CD8-positive, alpha-beta memory T cell (primary cell): ENCODE measurements at places on chromosomes 7 and 10.

DNA sequence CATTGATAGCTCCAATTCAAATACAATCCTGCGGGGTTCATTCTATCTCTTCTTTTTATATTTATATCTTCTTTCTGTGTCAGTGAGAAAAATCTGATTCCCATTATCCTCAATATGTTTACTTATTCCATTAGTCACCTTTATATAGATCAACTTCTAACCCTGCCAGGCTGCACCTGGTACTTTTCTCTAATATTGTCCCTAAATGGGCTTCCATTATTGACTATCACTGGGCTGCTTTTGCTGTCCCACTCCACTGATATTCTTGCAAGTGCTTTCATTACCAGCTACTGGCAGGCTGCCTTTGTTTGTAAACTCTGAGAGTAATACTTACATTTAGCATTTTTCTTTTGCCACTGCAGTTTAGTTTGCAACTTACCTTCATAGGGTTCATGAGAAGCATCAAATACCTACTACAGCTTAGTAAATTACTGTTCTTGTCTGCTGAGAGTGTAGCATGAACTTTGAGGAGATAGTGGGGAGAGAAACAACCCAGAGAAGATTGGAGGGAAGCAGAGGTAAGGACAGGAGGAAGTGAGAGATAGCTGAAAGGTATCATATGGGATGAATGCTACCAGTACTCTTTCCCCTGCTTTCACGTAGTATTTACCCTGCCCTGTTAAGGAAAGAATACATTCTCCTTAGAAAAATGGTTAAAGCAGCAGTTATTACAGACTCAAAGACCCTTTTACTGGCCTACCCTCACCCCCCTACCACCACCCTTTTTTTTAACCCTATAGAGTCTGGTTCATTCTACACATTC, 119.1 kb downstream of the PHTF2 start:
- H3K36me3 ChIP-seq, result no peaks in the 10 kb centered on the region
- no peak overlapping the region for H3K4me3 ChIP-seq
- no peaks in the 10 kb centered on the region for H3K4me1 ChIP-seq

DNA sequence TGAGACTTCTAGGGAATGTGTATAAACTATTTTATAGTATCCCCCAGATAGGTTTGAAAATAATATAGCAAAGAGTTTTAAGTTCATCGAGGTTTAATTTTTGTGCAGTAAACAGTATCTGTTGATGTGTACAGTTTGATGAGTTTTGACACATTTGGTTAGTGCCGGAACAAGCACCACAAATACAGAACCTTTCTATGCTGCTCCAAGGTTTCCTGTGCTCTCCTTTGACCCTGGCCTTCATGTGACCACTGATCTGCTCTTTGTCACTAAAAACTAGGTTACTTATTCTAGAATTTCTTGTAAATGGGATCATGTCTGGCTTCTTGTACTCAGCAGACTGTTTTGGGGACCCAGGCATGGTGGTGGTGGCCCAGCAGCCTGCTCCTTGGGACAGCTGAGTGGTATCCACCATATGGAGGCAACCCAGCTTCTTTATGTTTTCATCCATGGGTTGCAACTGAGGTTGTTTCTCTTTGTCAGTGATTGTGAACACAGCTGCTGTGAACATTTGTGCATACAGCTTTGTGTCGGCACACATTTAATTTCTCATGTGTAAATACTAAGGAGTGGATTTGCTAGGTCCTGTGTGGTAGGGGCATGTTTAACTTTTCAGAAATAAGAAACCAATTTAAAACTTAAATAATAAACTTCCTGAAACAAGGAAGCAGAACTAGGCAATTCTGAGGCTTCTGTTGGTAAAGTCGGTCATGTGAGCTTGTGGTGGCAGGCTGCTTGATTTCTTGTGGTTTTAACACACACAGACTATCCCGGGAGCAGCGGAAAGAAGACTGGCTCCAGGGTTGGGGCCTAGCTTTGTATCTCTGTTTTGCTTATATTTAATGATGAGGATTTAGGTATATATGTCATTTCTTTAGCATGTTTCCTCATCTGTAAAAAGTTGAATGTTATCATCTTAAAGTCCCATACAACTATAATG, 219.4 kb downstream of the ABCA13 start:
- no peak overlapping the region for H3K4me3 ChIP-seq
- H3K27me3 ChIP-seq, result no peaks in the 10 kb centered on the region
- no peaks in the 10 kb centered on the region for H3K36me3 ChIP-seq

GRCh38 chr10:3566627-3567026, 218.4 kb downstream of the KLF6 start:
- peaks cover 8% of the 10 kb centered on the region for H3K4me1 ChIP-seq
- no peak overlapping the region for H3K27ac ChIP-seq
- H3K27me3 ChIP-seq, result no peaks in the 10 kb centered on the region
- H3K4me3 ChIP-seq, result no peak overlapping the region

GRCh38 chr7:156334636-156335035, 305.9 kb upstream of the RNF32 start:
- H3K27ac ChIP-seq, result no peak overlapping the region
- no peaks in the 10 kb centered on the region for H3K27me3 ChIP-seq
- no peak overlapping the region for H3K4me3 ChIP-seq
- no peak for DNase-seq

GRCh38 chr10:123485341-123485960, 180.7 kb upstream of the GPR26 start:
- no peaks in the 10 kb centered on the region for H3K27me3 ChIP-seq
- H3K27ac ChIP-seq, result no peak overlapping the region
- DNase-seq, result no peak
- H3K4me1 ChIP-seq, result no peaks in the 10 kb centered on the region
- H3K4me3 ChIP-seq, result no peak overlapping the region

GRCh38 chr10:56633876-56634452, 272.9 kb upstream of the ZWINT start:
- H3K4me3 ChIP-seq, result no peak overlapping the region
- no peak overlapping the region for H3K27ac ChIP-seq
- H3K27me3 ChIP-seq, result no peaks in the 10 kb centered on the region
- H3K4me1 ChIP-seq, result no peaks in the 10 kb centered on the region
- no peaks in the 10 kb centered on the region for H3K36me3 ChIP-seq

DNA sequence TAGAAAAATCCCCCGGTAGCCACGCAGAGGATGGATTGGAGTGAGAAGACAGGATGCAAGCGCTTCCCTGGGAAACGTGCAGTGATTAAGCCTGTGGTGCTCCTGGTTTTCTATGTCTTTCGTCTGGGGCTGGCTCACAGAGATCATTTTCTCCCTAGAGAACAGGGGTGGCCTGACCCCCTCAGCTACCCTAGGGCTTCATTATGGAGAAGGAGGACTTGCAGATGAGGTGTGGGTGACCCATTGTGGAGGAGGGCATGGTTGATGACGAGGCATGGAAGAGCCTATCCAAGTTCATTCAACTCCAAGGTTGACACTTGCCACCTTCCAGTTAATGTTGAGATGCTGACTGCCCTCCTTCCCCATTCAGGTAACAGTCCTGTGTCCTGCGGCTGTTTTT, 75.9 kb downstream of the VSTM4 start:
- H3K36me3 ChIP-seq, result no peaks in the 10 kb centered on the region
- DNase-seq, result no peak
- H3K4me1 ChIP-seq, result no peaks in the 10 kb centered on the region
- no peak overlapping the region for H3K27ac ChIP-seq

GRCh38 chr10:132690401-132690800, 95.5 kb downstream of the NKX6-2 start:
- H3K4me1 ChIP-seq, result peaks cover 2% of the 10 kb centered on the region
- no peaks in the 10 kb centered on the region for H3K36me3 ChIP-seq
- no peak overlapping the region for H3K27ac ChIP-seq
- no peak for DNase-seq

GRCh38 chr10:79146611-79147130, 77.9 kb downstream of the ZMIZ1 start:
- DNase-seq, result no peak
- no peaks in the 10 kb centered on the region for H3K27me3 ChIP-seq
- peak overlapping the region; percentile 16 for H3K27ac ChIP-seq
- H3K4me1 ChIP-seq, result peaks cover 74% of the 10 kb centered on the region
- no peaks in the 10 kb centered on the region for H3K36me3 ChIP-seq

DNA sequence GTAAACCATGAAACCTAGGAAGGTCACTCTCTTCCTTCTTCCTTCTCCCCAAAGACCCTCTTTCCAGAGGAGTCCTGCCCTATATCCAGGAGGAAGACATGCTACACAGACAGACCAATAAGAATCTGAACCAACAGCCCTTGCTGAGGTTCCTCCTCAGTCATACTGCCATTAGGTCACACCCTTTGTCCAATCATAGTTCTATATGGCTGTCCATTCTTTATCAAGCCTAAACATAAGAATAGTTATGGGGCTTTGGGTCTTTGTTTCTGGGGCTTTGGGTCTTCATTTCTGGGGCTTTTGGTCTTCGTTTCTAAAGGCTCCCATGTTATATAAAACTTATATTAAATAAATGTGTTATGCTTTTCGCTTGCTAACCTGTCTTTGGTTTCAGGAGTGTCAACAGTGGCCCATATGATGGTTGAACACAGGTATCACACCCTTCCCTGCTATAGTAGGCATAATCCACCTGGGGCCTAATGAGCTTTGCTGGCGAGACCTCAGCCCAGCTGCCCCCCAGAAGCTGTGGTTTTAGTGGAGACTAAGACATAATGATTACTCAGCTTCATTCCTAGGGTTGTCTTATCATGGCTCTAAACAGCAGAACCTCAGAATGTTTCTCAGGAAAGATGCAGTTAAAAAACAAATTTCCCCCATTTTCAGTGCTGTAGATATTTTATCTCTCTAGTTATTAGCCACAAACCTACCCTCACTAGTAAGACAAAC, 91.6 kb downstream of the ELMO1 start:
- no peaks in the 10 kb centered on the region for H3K36me3 ChIP-seq
- no peaks in the 10 kb centered on the region for H3K27me3 ChIP-seq
- peaks cover 42% of the 10 kb centered on the region for H3K4me1 ChIP-seq
- H3K27ac ChIP-seq, result no peak overlapping the region
- no peak for DNase-seq

GRCh38 chr10:4426866-4427265, 399.1 kb upstream of the AKR1E2 start:
- no peak overlapping the region for H3K4me3 ChIP-seq
- no peaks in the 10 kb centered on the region for H3K4me1 ChIP-seq
- no peak overlapping the region for H3K27ac ChIP-seq
- DNase-seq, result no peak
- H3K36me3 ChIP-seq, result no peaks in the 10 kb centered on the region

DNA sequence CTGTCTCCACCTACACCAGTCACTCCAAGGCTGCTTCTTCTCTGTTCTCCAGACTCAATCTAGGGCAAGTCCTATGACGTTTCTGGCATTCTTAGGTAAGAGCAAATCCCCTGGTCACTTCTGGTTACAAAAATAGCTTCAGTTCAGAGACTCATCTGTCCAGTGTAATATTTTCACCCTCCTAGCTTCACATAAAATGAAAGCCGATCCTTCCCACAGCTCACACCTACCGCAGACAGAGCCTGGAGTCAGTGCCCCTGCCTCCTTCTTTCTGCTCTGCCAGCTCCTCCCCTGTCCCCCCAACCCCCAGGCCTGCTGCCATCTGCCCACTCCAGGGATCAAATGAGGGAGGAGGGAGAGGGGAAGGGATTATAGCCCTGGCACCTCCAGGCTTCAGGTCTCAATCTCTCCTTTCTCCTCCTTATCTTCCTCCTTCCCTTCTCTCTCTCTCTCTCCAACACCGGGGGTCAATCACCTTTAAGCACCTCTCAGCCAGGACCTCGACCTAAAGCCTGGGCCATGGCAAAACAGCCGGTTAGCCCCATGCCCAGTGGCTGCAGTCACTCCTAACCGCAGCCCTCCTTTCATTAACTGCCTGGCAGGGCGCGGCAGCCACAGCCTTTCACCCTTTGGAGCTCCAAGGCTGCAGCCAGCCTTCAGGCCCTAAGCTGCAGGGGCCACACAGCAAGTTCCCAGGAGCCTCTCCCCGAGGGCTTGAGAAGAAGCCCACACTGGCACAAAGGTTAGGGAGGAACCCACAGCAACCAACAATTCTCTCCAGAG, 292.6 kb upstream of the MGMT start:
- H3K4me1 ChIP-seq, result no peaks in the 10 kb centered on the region
- no peak overlapping the region for H3K27ac ChIP-seq
- no peaks in the 10 kb centered on the region for H3K27me3 ChIP-seq
- no peak for DNase-seq
- H3K36me3 ChIP-seq, result no peaks in the 10 kb centered on the region

DNA sequence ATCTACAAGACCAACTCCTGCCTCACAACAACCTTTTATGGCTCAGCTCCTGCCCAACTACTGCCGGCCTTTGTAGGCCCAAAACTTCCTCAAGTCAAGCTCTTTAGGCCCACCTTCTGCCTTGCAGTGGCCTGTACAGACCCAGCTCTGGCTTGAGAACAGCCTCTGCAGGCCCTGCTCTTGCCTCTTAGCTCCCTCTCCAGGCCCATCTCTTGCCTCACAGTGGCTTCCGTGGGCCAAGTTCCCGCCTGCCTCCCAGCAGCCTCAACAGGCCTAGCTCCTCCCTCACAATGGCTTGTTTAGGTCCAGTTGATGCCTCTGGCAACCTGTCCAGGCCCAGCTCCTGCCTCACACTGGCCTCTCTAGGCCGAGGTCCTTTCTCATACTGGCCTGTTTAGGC, 32.4 kb upstream of the VKORC1L1 start:
- H3K4me1 ChIP-seq, result no peaks in the 10 kb centered on the region
- no peak overlapping the region for H3K27ac ChIP-seq
- H3K27me3 ChIP-seq, result no peaks in the 10 kb centered on the region
- no peaks in the 10 kb centered on the region for H3K36me3 ChIP-seq
- no peak overlapping the region for H3K4me3 ChIP-seq

GRCh38 chr7:124263232-124263827, 230.5 kb upstream of the TMEM229A start:
- H3K27me3 ChIP-seq, result no peaks in the 10 kb centered on the region
- H3K27ac ChIP-seq, result no peak overlapping the region
- H3K4me3 ChIP-seq, result no peak overlapping the region
- H3K4me1 ChIP-seq, result no peaks in the 10 kb centered on the region
- no peak for DNase-seq

GRCh38 chr10:5654218-5654755, 12.1 kb downstream of the ASB13 start:
- no peak for DNase-seq
- H3K4me3 ChIP-seq, result no peak overlapping the region
- H3K27me3 ChIP-seq, result no peaks in the 10 kb centered on the region
- H3K4me1 ChIP-seq, result peaks cover 22% of the 10 kb centered on the region
- no peaks in the 10 kb centered on the region for H3K36me3 ChIP-seq

- no peaks in the 10 kb centered on the region for H3K36me3 ChIP-seq
- H3K27me3 ChIP-seq, result no peaks in the 10 kb centered on the region
- peaks cover 12% of the 10 kb centered on the region for H3K4me1 ChIP-seq
Measured at GRCh38 chr7:75776295-75776971, 4.4 kb upstream of the CCL26 start.
